Activated naive CD4-positive, alpha-beta T cell treated with Interleukin-2 at 50 U/mL for 16 hours (primary cell): ENCODE measurements at places on chromosomes 7 and 10.

DNA sequence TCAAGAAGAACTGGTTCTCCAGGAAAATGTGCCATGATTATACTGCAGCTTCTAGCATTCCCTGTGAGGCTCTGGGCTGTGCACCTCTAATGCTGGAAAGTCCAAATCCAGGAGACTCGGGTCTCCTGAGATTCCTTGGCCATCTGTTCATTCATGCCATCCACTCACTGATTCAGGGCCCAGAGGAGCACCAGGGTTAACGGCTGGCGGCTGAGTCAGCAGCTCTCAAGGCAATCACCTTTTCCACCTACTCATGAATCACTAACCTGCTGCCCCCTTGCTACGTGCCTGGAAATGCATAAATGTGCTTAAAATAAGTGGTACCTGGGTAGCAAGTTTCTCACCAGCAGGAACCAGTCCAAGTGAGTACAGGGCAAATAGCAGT lies 132.7 kb downstream of the KCNMA1 start:
- no peak for DNase-seq

DNA sequence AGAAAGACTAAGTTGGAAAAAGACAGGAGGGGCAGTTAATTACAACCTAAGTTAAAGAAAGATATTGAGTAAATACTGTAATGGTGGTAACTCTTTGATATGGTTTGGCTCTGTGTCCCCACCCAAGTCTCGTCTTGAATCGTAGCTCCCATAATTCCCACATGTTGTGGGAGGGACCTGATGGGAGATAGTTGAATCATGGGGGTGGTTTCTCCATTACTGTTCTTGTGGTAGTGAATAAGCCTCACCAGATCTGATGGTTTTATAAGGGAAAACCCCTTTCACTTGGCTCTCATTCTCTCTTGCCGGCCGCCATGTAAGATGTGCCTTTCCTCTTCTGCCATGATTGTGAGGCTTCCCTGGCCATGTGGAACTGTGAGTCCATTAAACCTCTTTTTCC lies 143.8 kb downstream of the GRK5 start:
- DNase-seq, result no peak

DNA sequence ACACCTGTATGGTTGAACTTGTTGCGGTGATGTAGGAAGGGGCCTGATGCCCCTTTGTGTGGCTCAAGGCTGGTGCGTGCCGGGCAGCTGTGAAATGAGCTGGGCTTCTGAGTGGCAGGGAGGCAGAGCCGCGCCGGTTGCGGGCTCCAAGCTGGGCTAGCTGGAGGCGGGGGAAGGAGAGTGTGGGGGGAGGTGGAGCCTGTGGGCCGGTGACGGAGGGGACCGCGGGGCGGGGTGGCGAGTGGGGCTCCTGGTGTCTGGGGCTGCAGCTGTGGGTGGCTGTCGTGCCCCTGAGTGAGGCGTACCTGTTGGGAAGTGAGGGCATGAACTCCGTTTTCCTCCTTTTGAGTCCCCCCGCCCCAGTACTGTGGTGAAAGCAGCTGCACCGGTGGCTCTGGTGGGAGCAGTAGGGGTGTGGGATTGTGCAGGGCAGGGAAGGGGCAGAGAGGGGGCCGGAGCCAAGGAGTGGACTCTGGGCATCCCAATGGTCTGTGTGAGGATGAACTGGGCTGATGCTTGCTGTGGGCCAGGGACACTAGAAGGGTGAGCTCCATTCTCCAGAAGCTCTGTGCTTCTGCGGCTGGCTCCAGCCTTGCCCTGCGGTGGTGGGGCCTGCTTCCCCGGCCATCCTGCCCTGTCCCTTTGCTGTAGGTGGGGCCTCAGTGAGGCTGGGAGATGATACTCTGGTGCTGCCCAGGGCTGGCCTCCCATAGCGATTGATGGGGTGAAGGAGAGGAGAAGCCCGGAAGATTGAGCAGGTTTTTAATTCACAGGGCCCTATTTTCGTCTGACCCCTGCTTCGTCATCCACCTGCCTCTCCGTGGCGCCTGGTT lies 41.7 kb downstream of the INPP5A start:
- no peak for DNase-seq

DNA sequence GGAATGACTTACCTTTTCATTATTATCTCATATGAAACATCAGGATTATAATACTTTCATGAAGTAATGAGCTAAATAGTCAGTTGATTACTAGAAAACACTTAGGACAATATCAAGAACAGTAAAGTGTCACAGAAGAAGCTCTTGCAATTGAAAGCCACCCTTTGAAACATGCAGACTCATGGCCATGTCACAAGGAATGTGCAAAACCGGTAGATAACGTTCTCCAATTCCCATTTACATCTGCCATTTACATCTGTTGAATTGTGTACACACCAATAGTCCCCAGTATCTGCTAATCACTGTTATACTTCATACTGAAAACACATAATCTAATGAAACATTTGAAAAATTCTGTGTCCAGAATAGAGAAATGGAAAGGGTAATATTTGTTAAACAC lies 237.5 kb downstream of the CREB5 start:
- no peak for DNase-seq

- no peak for DNase-seq
Observed at GRCh38 chr10:108850138-108850854, 1073.0 kb downstream of the XPNPEP1 start.

GRCh38 chr7:151109094-151110048 lies 23.1 kb downstream of the AGAP3 start:
- DNase-seq, result no peak

DNA sequence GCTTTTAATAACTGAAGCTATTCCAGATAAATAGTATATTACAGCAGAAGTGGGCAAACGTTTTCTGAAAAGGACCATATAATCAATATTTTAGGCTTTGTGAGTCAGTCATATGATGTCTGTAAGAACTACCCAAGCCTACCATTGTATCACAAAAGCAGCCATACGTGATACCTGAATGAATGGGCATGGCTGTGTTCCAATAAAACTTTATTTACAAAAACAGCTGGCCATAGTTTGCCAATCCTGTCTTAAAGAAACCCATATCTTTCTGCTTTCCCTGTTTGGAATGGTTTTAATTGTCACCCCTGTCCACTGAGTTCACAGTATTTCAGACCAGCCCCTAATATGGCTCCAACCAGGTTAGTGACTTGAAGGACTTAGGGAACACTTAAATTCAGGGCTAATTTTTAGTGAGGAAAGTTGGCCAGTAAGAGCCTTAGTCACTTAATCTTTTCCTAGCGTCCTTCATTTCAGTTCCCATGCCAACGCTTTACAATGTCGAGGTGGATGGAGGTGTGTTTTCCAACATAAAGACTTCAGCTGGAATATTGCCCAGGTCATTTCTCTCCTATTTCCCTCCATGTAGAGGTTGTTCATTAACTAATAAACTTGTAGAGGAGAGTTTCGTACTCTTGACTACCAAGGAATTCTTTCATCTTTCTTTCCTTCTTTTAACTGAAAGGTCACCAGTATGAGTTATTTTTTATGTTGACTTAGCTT lies 184.5 kb downstream of the TRIL start:
- no peak for DNase-seq

- DNase-seq, result peak; percentile 61
Observed at GRCh38 chr10:43160046-43160920, 22.0 kb downstream of the CSGALNACT2 start.

DNA sequence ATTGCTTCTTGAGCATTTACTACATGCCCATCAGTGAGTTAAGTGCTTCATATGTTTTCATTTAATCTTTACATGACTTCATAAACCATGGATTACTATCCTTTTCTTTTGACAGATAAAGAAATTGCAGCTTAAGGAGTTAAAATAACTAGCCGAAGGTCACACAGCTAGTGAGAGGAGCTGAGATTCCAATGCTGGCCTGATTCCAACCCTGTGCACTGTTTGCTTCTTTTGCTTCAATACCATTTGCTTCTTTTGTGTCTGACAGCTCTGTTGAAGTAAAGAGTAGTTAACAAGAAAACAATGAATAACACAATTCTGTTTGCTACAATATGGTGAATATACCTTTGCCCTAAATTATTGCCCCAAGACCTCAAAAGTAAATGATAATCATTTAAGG lies 132.4 kb downstream of the GRM3 start:
- no peak for DNase-seq

GRCh38 chr7:155962191-155962967 lies 150.1 kb upstream of the SHH start:
- DNase-seq, result peak; percentile 8

- peak; percentile 6 for DNase-seq
Observed at GRCh38 chr10:26215935-26216584, 514 bp upstream of the GAD2 start.

DNA sequence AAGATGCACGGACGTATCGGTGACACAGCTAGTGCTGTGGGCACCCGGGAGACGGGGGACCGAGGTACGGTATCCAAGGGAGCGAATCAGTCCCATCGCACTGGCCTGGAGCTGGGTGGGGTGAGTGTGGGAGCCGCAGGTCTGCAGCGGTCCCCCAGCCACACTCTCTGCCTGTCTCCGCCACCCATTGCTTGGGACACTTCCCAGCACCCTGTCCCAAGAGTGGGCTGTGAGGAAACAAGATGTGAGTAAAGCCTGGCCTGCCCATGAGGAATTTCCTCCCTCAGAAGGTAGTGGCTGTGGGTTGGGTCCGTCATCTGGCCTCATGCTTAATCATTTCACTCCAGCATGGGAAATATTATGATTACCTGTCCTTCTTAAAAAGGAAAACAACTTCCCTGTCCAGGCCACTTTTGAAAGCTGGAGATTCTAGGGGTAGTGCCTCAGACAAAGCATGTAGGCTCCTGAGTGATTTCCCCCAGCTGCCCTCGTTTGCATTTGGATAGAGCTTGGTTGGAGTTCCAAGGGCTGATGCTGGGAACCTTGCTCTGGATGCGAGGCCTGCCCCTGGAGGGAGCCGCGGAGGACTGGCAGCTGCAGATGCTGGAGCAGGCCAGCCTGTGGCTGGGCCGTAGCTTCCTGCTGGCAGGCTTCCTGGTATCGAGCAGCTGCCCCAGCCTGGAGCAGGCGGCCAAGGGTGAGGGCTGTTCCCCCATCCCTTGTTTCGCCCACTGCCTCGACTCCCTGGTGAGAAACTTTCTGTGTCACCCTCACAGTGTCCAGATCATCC lies 6.2 kb upstream of the ACTR3C start:
- no peak for DNase-seq

DNA sequence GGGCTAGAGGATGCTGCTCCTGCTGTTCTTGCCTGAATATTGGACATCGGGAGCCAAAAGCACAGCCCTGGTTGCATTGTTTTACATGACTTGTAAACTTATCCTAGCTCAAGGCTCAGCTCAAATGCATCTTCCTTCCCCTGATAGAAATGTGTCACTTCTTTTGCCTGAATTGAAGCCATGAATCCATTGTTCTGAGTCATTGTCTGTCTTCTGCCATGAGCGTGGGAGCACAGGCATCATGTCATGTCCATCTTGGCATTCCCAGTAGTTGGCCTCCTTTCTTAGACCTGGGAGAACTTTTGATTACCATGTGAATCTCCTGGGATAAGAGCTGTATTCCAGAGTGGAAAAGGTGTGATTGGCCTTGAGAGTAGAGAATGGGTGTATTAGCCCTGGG lies 54.1 kb upstream of the OPN4 start:
- no peak for DNase-seq

DNA sequence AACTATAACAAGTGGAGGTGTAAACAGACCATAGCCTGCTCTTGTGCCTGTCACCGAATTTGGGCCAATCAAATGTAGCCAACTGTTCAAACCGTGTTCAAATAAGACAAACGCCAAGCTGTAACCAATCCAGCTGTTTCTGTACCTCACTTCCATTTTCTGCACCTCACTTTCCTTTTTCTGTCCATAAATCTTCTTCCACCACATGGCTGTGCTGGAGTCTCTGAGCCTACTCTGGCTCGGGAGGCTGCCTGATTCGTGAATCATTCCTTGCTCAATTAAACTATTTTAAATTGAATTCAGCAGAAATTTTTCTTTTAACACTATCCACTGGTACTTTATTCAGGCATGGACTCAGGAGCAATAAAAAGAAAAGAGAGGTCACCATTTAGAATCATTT lies 29.9 kb upstream of the COL1A2 start:
- no peak for DNase-seq

GRCh38 chr10:38157270-38157685 lies 63.1 kb downstream of the ZNF37A start:
- DNase-seq, result no peak

DNA sequence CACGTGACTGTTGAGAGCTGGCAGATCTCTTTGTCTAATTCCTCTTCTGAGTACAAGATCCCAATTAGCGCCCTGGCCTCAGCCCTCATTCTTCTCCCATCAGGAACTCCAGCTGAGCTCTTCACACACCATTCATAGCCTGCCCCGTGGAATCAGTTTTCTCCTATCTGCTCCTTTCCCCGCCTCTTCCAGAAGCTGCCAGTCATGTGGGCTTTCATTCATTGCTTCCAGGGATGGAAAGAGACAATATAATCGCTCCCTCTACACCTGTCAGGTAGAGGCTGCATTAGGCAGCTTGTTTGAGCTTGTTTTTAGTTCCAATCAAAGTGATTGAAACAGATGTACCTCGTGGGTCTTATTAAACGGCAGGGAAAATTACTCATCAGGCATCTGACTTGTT lies 515.8 kb downstream of the TYW1 start:
- DNase-seq, result no peak

DNA sequence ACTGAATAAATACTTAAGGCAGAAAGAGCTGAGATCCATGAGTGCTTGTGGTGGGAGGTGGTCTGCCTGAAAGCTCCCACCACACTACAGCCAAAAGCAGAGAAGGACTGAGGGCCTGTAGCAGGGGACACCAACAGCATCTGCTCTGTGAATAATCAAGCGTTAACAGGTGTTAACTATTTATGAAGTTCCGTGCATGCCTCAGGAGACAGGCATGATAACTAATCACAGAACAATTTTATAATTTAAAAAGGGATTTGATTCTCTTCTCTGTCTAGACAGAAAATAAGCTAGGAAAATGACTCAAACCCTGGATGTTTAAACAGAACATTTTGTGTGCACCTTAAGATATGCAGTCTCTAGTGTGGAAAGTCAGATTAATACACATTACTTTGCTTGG lies 61.5 kb upstream of the GHITM start:
- DNase-seq, result no peak

GRCh38 chr7:105934572-105935185 lies 28.4 kb upstream of the CDHR3 start:
- no peak for DNase-seq
